Right renal cortex interstitium (tissue), 3 donors: ENCODE measurements at places on chromosomes 7 and 10. TPM values are rescaled to one million over a fixed set of nuclear protein-coding genes. Genes with fewer than 3 reads are reported as not detected.

DNA sequence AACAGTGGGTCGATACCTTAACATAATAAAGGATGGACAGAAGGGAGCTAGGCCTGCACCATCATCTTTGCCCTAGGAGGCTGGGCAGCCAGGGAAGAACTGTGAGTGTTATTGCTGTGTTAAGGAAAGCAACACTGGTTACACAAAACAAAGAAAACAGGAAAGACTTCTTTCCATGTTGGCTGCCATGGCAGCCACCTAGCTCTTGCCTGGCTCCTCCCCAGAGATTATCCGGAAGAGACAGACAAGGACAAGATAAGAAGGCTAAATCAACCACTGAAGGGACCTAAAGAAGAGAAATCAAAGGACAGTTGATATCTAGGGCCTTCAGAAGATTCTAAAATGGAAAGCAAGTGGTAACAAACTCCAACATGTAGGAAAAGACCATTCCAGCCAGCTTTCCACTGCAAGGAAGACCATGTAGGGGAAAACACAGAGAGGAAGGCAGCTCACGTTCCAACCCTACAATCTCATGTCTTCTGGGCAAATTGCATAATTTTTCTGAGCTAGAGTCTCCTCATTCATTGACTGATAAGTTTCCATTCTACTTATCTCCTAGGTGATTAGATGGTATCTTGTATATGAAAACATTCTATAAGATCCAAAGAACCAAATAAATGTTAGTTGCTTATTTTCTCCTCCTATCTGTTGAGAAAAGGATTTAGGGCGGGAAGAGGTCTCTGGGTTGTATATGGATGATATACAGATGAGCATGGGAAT is 51.2 kb downstream of the SP8 start:
- no peak for DNase-seq

DNA sequence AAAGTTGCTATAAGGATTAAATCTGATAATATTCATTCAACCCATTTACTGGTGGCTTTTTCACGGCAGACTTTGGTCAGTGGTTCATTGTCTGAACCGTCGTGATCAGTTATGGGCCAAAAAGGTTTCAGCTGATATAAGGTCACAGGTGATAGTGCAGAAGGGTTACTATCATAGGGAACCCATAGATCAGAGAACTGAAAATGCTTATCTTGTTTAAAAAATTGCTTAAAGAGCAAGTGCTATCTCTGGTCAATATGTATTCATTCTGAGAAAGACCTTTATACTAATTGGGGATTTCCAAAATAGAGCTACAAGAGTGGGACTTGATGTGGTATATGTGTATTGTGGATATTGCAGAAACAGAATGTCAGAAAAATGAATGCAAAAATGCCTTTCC is 147.8 kb upstream of the SEMA3E start:
- no peak for DNase-seq

DNA sequence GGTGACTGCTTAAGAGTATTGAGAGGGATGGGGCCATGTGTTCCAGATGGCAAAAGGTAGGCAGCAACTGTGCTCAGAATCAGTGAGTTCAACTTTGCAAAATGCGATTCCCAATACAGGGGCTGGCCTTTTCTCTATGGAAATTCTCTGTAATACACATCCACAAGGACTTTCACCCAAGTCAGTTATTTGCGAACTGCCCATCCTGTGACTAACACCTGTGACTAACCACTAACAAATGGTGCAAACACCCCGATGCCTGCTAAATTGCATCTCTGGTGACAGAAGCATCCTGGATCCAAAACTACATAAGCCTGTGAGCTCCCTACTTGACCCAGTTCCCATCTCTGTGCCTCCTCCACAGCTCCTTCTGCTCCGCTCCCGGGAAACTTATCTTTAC is 9.0 kb upstream of the CUZD1 start:
- DNase-seq: no peak

DNA sequence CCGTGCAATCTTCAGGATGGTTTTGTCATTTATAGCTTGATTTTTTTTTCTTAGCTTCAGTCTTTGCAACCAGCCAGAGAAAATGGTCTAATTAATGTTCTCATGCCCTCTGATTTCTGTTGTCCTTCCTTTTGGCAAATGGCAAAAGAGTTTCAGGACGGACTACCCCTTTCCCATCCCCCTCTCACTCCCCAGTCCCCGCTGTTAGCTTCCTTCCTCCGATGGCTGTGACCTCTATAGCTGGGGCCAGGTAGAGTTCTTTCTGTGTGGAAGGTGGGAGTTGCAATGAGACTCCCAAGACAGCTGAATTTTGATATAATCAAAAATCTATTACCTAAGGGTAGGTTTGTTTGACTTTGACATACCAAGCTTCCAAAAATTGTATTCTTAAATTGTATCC is 362.0 kb downstream of the PAXIP1 start:
- DNase-seq: no peak

DNA sequence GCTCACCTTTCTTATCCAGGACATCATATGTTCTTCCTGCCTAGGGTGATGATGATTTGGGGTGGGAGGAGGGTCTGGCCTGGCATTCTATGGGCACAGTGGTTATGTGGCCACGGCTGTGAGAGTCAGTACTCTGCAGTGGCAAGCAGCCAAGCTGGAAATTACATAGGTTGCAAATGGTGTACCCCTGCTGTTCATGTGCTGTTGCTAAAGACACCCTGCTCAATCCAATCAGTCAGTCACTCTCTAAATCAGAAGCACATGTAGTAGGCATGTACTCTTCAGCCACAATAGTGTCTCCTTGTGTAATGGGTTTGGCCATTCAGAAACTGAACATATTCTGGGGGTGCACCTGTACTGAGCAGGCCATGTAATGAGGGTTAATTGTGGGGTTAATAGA is 449.1 kb upstream of the ANKRD30A start:
- DNase-seq: no peak

DNA sequence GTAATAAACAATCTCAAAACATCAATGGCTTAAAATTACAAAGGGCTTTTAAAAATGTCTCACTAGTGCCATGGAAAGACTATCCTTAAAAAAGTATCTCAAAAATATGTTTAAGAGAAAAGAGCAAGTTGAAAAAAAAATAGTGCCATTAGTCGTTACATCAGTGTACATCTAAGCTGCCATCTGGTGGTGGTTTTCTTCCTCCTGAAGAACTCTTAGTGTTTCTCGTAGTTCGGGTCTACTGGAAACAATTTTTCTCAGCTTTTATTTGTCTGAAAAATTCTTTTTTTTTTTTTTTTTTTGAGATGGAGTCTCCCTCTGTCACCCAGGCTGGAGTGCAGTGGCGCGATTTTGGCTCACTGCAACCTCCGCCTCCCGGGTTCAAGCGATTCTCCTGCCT is 5.9 kb upstream of the GARIN1A start:
- DNase-seq: no peak

GRCh38 chr10:90378524-90379076 is 479.2 kb downstream of the HTR7 start:
- no peak for DNase-seq

DNA sequence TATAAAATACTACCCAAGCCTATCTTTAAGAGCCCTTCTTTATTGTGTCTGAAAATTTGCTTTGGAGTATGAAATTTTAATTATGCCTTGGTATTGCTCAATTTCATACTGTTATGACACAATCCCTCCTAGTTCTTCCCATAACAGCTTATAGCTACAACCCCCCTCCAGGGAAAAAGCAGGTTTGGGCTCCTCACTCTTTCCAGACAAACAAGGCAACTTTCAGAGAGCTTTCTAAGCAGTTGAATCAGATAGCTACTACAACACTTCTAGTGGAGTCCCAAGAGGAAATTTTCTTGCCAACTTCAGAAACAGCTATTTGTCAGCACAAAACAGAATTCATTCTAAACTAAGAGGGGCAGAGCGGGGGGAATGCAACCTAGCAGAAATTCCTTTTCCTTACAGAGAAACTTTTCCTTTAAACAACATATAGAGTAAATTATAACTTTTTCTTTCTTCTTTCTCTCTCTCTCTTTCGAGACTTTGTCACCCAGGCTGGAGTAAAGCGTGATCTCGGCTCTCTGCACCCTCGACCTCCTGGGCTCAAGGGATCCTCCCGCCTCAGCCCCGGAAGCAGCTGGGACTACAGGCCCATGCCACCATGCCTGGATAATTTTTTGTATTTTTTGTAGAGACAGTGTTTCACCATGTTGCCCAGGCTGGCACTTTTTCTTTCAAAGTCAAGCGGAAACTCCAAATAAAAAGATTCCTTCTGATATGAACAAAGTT is 26.0 kb upstream of the JMJD1C start:
- DNase-seq: peak; percentile 7

- no peak for DNase-seq
These were observed 259.9 kb downstream of the FGFR2 start for GRCh38 chr10:121338206-121338980.

DNA sequence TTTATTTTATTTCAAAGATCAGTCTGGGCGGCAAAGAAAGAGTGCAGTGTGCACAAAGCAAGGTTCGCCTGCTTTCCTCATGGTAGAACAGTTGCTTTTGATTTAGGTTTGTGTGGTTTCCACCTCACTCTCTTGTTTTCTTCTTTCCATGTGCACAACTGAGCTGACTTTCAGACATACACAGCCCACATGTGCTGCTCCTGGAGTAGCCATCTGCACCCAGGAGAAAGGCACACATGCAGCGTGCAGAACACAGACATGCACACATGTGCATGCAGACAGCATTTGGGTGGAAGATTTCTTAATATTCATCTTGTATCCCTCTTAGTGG is 302.1 kb downstream of the FZD1 start:
- DNase-seq: no peak

DNA sequence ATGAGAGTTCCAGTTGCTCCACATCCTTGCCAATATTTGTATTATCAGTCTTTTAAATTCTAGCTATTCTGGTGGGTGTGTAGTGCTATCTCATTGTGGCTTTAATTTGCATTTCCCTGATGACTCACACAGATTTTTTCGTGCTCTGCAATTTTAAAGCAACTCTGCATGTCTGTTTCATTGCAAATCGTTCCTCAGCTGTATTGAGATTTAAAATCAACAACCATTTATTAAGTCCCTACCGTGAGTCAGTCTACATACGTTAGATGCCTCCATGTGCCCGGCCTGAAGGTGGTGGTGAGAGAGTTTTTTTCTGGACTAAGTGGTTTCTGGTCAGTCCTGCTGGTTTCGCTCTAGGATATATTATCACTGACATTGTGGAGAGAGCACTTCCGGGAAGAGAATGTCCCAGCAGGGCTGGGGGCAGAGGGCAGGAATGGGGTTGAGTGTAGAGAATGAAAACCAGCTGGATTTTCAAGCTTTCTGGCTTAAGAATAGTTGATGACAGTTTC is 8.4 kb upstream of the HYCC1 start:
- no peak for DNase-seq

- no peak for DNase-seq
These were observed 603.5 kb downstream of the ARL4A start for GRCh38 chr7:13290975-13291374.

DNA sequence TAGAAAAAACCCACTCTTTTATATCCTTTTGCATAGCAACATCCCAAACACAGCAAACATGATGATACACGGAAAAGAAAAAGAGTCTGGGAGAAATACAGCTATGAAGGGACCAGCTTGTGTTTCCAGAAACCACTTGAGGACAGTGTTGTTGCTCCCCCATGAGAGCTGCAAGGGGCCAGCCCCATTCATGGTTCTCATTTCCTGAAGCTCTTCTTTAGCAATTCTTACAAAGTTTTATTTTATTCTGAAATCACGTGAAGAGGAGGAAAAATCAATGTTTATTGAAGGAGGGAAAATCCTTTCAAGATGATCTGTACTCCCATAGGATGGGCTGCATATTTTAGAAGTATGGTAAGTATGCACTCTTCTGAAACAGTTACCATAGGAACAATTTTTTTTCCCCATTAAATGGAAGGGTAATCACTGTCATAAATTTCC is 17.5 kb upstream of the PRTFDC1 start:
- DNase-seq: no peak

The POM121 gene
- 34.3 TPM for polyA plus RNA-seq

The ZSCAN25 gene
- 21.4 TPM for polyA plus RNA-seq

The SVIL gene
- polyA plus RNA-seq: 37.2 TPM

The MYO1G gene
- 0.51 TPM for polyA plus RNA-seq

The LDB3 gene
- polyA plus RNA-seq: 1.7 TPM
